ENCODE measurements at places on chromosomes 6 and 20. TPM values are rescaled to one million over a fixed set of nuclear protein-coding genes. Genes with fewer than 3 reads are reported as not detected.

The SCRT2 gene
- not detected for total RNA-seq

The UBE2C gene
- 3.9 TPM for total RNA-seq

The SRMS gene
- not detected for total RNA-seq

The MACROD2 gene
- 0.63 TPM for total RNA-seq

The SPEF1 gene
- total RNA-seq: 0.26 TPM

The TRIM31 gene
- total RNA-seq: not detected

The HSPA1L gene
- total RNA-seq: 1.7 TPM

The SLC26A8 gene
- not detected for total RNA-seq

The CEBPB gene
- total RNA-seq: 39.2 TPM

The BCAS1 gene
- total RNA-seq: under 0.01 TPM

The CYP21A2 gene
- under 0.01 TPM for total RNA-seq

The CCHCR1 gene
- total RNA-seq: 23.5 TPM

The PRICKLE4 gene
- total RNA-seq: not detected

The MYB gene
- 0.17 TPM for total RNA-seq

The DPPA5 gene
- total RNA-seq: not detected

The SSTR4 gene
- not detected for total RNA-seq

The HUS1B gene
- total RNA-seq: 0.43 TPM

The ZFAND3 gene
- 20.6 TPM for total RNA-seq

The TENT5A gene
- 23.2 TPM for total RNA-seq

The IL20RA gene
- total RNA-seq: 0.17 TPM

The CEP43 gene
- 15.6 TPM for total RNA-seq
